ENCODE measurements at places on chromosomes 13 and 19.

DNA sequence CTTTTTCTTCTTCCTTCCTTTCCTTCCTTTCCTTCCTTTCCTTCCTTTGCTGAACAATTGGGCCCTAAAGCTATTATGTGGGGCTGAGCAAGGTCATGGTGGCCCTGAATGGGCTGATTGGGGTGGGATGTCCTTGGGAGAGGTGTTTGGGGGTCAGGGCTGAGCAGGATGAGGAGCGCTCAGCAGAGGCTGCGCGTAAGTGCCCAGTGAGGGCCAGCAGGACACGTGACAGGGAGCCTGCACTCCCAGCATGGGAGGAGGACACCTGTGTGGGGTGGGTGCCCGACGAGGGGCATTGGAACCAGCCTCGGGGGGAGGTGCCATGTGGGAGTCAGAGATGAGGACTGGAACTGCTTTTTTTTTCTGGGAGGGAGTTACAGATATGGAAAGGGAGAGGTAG, 5.4 kb upstream of the LGALS7 start:
- no peak for DNase-seq

DNA sequence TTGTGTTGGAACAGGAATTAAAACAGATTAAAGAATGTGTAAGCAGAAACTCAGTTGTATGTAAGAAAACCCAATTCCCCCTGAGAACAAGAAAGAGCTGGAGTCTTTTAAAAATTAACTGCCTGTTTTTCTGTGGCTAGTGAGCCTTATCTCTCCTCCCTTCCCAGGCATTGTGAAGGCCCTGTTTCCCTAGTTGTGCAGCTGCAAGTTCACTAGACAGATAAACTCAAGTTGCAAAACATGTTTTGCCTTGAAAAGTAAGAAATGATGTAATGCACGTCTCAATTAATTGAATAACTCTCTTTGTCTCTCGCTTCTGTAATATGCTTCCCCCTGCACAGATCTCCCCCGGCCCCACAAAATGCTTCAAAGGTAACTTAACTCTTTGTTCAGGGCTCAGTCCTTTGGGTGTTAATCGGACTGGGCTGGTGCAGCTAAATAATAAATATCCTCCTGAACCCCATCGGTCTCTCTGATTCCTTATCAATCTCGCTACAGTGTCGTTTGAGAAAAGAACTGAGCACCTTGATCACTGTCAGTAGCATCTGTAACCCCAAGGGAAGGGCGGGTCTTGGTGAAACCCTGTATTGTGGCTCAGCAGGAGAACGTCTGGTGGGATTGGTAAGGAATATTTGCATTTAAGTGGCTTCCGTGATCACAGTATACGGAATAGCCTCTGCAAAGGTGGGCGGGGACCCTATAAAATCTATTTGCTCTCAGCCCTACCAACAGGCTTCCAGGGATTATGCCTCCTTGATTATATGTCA, 1.6 kb upstream of the ZNF556 start:
- no peak for DNase-seq

DNA sequence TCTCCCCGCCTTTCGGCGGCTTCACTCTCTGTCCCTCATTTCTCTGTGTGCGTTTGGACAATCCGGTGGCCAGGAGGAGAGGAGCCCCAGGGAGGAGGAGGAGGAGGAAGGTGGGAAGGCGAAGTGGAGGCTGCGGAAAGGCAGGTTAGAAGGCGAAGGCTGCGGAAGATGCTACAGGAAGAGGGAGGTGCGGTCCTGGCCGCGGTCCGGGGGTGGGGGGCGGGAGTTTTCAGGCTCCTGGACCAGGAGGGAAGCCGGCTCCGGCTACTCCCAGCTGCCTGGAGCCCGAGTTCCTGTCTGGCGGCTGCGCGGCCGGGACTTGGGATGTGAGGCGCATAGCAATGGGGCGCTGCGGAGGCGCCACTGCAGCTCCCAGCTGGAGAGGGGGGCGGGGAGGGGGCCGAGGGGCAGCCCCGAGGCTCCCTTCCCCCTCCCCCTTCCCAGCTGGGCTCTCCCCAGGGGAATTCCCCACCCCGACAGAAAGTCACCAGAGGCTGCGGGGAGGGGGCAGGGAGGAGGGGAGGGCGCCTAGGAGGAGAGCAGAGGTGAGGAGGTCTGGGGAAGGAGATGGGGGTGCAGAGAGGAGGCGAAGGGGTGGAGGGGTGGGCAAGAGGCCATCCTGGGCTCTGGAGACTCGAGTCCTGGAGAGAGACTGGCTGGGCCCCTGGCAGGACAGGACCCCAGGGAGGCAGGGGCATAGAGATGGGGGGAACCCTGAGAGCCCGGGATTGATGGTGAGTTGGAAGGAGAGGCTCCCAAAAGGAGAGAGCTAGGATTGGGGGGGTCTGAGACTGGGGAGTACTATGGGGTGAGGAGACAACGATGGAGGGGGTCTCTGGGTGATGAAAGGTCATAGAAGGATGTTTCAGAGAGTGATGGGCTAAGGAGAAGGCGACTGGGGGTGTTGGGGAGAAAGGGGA, 2.0 kb downstream of the LRRC4B start:
- no peak for DNase-seq

- DNase-seq, result no peak
Observed at GRCh38 chr13:30851697-30852096, 54.4 kb upstream of the MEDAG start.

DNA sequence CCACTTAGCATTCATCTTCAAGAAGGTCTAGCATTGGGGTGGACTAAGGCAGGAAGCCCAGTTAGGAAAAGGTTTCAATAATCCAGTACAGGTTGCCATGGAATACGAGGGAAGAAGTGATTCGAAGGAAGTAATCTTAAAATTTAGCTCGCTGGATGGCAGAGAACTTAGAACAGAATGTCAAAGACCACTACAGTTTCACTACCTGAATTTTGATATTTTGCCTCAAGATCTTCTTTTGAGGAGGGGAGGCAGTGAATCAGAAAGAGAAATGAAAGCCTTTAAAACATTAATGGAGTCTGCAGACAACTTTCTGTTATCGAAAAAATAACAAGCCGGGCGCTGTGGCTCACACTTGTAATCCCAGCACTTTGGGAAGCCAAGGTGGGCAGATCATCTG, 7.0 kb upstream of the RAB8A start:
- DNase-seq, result no peak

GRCh38 chr13:75927183-75927669, 291.1 kb downstream of the LMO7 start:
- no peak for DNase-seq

DNA sequence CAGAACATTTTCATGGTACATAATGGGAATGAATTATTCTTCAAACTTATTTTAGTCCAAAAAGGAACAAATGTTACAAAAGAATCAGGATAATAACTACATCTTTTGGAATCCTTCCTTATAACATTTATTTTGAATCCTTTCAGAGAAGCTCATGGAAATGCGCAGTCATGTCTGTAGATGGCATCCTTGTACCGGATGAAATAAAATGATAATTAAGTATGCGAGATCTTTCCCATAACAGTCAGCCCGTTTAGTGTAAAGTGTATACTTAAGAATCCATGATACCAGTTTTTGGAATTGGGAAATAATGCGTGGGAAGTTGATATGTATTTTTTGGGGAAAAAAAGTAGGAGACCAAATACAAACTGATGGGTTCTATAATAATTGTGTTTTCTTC, 418.8 kb downstream of the GPC5 start:
- no peak for DNase-seq

DNA sequence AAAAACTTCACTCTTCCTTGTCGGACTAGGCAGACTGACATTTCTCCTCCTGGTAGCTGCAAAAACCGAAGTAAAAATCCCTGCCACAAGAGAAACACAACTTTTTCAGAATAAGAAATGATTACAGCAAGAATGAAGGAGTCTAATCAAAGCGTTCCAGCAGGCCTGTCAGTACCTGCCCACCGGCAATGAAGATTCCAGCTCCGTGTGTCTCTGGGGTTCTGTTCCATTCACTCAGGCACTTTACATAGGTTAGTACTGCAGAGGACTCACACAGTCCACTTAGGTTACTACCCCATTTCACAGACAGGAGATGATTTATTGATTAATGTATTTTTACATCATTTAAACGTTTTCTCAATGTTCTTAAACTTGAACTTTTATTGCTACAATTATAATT, 275.5 kb downstream of the NHLRC3 start:
- DNase-seq, result no peak

DNA sequence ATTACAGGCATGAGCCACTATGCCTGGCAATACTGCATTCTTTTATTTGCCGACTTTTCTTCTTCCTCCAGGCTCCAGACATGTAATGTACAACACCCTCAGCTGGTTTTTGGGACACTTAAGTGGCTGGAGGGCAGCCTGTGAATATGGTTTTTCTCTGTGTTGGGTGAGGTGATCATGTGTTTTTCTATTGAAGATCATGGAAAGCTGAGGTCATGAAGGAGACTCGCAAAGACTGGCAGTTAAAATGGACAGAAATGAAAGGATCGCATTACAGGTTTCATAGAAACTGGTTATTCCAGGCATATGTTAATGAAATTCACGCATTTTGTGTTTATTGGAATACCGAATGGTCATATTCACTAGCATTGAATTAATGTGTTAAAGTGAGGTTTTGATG, 85.2 kb upstream of the RNF113B start:
- DNase-seq, result no peak

DNA sequence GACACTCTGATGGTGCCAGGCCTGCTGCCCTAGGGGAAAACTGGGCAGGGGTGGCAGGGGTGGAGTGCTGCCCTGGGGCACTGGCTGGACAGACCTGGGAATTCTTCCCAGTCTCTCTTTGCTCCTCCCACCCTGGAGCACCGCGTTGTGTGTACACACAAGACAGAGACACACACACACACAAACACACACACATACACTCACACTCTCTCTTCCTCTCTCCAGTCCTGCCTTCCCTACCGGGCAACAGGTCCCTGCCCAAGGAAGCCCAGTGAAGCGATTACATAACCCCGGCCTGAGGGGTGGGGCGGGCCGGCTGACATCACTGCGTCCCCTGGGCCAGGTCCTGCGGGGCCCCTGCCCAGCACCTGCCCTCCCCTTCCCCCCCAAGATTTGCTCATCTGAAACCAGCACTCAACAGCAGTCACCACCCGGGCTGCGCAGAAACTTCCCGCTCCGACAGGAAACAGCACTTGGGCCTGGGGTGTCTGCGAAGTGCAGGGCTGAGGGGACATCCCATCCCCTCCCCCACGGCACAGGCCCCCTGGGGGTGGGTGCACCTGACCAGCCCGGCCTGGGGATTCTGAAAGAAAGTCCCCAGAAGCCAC, 1.2 kb downstream of the MKNK2 start:
- DNase-seq, result peak; percentile 43

- no peak for DNase-seq
Observed at GRCh38 chr19:45995715-45996385, 583 bp downstream of the CCDC61 start.

DNA sequence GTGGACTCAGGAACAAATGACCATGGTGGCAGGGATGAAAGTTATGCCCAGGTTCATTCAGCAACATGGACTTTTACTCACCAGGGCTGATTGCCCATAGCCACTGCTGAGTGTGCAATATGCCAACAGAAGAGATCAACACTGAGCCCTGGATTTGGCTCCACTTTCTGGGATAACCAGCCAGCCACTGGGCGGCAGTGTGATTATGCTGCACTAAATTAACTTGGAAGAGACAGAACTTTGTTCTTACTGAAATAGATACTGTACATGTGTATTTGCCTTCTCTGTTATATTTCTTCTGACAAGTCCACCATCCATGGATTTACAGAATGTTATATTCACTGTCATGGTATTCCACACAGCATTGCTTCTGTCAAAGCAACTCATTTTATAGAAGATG, 257.4 kb downstream of the TDRD3 start:
- DNase-seq, result no peak

GRCh38 chr19:32876919-32877285, 7.3 kb upstream of the SLC7A9 start:
- DNase-seq, result no peak

DNA sequence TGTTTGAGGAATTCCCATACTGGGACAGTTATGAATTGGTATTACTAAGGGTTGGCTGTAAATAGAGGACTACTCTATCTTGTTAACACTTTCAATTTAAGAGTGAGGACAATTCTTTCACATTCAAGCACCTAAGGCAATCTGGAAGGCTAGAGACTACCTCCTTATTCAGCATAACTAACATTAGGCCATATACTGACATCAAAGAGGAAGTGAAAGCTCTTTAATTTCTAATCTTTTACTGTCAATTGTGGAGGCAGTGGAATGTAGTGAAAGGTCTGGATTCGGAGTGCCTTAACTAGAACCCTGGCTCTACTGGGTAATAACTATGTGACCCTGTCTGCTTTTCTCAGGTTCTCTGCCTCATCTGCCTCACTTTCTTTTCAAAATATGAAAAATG, 134.0 kb downstream of the UFM1 start:
- no peak for DNase-seq

DNA sequence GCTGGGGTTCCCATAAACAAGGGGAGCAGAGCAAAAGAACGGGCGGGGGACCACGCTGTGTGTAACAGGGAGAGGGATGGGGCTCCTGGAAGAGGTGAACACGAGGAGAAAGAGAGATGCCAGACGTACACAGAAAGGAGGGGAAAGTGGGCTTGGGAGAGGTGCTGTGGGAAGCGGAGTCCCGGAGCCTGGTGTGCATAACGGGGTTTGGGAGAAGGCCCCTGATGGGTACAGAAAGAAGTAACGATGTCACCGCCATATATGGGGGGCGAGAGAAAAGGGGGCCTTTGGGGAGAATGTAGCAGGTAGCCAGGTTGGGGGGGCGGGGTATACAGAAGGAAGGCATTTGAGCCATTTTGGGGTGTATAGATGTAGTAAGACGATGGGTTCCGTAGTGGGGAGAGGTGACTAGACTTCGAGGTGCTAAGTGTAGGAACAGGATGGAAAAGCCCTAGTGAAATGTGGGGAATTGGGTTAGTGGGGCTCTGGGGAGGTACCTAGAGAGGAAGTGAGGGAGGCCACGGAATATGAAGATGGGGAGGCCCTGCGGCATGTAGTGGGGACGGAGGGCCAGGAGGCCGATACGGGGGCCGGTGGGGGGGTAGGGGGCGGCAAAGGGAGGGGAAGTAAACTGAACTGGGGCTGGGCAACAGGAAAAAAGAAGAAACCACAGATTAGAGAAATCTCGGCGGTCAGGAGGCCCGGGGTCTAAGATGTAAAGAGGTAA, 787 bp downstream of the ZNF580 start:
- no peak for DNase-seq

DNA sequence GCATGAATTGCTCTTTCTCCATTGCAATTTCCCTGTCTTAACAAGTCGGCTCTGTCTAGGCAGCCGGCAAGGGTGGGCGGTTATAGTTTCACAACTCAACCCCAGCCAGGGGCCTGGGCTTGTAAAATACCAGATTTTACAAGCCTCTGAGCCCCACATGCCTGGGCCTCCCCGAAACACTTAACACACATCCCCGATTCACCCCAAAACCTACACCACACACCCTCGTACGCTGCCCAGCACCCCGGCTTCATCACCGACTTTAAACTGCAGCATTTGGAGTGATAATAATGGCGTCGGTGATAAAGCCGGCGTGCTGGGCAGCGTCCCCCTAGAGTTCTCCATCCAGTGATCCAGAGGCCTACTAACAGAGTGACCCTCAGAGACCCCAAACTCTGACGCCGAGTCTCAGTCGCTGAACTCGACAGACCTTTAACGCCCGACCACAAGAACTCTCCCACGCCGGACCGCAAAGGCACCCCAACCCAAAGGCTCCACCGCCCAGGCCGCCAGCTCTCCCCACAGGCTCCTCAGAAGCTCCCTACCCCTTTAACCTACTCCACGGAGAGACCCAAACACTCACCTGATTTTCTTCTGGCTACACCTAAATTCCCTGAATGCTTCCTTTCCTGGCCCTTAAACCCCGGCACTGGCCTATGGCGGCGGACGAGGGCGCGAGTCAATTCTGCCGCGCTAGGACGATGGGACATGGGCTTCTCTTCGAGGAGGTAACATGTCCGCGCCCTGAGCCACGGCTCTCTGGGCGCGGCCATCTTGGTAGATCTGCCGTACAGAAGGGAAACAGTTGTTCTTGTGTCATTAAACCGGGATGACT, at the start of gene ZNF649:
TSS of gene ZNF649 (minus strand) at position 687 of the 835 bp plus-strand sequence. CDS start 4,910 bp downstream, outside the sequence.
- peak; percentile 73 for DNase-seq

- DNase-seq, result no peak
Observed at GRCh38 chr19:49333418-49333805, 1.8 kb upstream of the CD37 start.
